ENCODE measurements at places on chromosomes 7 and 10.
A peak's percentile ranks its signal among the peaks of the same experiment; 100 is the strongest.

DNA sequence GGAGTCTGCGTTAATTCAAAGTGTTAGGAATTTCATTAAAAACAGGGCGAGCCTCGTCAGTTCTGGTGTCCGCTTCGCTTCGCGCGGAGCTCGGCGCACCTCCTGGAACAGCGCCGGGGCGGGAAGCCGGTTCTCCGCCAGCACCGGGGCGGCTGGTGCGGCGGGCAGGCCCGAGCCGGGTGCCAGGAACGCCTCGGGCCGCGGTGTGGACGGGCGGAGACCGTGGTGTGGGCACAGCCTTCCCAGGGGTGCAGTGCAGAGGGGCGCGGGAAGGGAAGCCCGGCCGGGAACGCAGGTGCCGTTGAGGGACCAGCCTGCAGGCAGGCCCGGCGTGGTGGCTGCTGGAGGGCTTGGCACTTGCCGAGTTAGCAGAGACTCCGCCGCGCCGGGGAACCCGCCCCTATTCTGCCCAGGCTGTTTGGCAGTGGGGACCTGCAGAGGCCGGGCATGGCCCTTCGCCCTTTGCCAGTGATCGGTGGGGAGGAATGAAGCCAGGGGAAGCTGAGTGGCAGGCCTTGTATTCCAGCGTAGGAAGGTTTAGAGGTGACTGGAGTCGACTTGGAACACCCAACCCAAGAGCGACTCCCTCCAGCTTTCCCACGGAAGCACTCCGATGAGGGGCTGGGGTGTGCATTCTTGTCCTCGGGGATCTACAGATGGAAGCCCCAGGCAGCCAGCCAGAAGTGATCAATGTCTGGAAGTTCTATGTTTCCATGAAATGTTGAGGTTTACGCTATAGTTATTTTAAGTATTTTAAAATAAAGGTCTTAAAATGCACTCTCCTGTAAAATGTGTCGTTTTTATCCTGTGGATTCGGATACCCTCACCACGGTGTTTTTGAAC is 945 bp upstream of the RHEB start:
- DNase-seq: peak; percentile 4

DNA sequence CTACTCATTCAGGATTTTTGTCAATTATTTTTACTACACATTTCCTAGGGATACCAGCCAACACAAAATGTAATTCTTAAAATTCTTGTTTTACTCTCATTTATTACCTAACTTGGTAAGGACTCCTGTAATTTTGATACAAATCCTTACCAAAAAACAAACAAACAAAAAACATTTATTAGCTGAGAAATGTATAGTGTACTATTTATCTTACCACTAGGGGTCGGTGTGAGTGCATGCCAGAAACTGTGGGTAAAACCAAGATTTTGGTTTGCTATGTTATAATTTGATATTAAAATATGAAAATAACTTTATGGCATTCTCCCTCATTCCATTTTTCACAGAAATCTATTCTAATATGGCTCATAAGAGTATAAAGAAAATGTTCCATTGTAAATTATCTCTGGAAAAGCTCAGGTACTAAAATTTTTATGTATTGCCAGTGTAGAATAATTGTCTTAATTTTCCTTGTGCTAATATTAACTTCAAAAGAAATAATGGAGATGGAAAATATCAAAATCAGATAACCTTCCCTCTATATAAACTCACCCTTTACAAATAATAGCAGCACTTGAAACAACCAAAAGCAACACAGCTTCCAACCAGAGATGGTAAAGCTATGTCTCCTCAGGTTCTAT is 290.8 kb upstream of the PCDH15 start:
- no peak for DNase-seq

DNA sequence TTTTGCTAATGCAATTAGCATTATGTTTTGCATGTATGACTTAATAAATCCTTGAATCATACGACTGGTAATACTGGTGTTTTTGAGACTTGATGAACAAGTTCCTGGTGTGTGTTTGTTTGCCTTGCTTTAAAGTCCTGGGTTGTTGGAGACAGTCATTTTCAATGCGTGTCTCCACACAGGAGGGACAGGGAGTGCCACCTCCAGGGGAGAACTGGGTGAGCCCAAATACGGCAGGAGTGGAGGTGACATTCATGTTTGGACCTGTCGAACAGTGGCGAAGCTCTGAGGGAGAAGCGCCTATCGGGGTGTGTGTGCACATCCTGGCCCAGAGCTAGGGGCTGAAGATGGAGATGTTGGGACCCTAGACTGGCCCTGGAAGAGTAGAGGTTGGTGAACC is 43.8 kb downstream of the DAGLB start:
- no peak for DNase-seq

- no peak for DNase-seq
These were observed 164.3 kb downstream of the LCOR start for GRCh38 chr10:96996275-96996965.

GRCh38 chr10:48788554-48788953 is 103.9 kb downstream of the WDFY4 start:
- DNase-seq: no peak

- no peak for DNase-seq
These were observed 102.5 kb downstream of the TRIL start for GRCh38 chr7:28855538-28856217.

- DNase-seq: no peak
These were observed 202.0 kb upstream of the LRRTM3 start for GRCh38 chr10:66723608-66724400.

DNA sequence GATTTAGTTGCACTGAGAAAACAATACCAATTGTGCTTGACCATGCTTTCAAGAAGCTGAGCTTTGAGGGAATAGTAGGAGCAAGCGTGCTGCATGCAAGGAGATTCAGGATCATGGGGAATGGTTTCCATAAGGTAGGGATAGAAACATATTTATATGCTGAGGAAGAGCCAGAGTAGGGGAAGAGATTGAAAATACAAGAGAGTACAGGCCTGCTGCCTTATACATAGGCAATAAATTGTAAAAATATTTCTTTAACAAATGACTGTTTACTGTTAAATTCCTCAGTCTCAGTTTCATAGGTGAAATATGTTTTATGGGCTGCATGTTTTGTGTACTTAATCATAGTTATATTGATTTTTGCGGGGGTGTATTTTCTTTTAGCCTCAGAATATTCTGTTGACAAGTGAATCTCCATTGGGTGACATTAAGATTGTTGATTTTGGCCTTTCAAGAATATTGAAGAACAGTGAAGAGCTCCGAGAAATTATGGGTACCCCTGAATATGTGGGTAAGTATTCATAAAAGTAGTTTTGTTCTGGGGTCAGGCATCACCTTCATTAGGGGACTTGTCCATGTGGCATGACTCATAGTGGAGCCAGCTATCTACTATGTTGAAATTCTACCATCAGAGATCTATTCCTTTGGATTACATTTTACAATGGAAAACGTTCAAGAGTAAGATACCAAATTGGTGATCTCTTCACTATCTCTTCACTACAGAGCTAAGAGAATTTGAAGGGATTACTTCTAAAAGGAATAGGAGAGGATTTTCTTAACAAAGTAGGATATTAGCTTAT is 36.5 kb downstream of the STK17A start:
- no peak for DNase-seq

DNA sequence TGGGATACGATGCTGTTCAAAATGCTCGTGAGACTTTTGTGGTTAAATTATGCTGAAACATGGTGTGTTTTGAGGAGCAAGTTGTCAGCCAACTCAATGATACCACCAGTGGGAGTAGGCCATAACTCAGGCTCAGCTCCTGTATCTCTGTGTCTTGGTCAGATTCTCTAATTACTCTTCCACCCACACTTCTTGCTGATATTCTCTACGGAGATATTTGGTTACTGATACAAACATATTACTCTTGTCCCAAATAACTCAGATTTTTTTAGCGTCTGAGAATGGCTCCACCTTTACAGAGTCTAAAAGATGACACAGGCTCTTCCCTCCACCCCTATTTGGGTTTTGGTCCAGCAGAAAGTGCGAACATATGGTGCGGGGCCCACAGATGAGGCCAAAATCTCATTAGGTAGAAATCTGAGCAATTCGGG is 168.9 kb downstream of the PKD1L1 start:
- no peak for DNase-seq

DNA sequence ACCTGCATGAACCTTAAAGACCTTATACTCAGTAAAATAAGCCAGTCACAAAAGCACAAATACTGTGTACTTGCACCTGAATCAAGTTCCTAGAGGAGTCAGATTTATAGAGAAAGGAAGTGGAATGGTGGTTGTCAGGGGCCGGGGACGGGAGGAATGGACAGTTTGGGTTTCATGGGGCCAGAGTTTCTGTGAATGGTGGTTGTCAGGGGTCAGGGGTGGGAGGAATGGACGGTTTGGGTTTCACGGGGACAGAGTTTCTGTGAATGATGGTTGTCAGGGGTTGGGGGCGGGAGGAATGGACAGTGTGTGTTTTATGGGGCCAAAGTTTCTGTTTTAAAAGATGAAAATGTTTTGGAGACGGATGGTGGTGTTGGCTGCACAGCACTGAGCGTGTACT is 260.0 kb upstream of the MKI67 start:
- DNase-seq: no peak

GRCh38 chr10:113609704-113610108 is 54.1 kb downstream of the NRAP start:
- DNase-seq: no peak

DNA sequence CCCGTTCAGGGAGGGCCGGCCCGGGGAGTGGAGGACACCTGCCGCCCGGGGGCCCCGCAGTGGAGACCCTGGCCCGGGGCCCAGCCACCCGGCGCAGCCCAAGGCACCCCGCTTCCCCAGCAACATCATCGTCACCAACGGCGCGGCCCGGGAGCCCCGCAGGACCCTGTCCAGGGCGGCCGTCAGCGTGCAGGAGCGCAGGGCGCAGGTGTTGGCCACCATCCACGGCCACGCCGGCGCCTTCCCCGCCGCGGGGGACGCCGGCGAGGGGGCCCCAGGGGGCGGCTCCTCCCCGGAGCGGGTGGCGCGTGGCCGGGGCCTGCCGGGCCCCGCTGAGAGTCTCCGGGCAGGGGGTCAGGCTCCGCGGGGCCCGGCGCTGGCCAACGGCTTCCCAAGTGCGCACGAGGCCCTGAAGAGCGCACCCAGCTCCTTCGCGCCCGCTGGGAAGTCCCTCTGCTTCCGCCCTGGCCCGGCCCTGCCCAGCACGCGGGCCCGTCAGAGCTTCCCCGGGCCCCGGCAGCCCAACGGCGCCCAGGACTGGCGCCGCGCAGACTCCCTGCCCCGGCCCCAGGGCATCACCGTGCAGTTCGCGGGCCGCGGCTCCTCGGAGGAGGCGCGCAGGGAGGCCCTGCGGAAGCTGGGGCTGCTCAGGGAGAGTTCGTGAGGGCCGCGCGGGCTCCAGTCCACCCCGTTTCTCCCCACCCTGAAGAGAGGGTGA is 46.7 kb downstream of the PROSER2 start:
- DNase-seq: no peak

GRCh38 chr7:1966631-1967200 is 266.0 kb downstream of the MAD1L1 start:
- DNase-seq: no peak

DNA sequence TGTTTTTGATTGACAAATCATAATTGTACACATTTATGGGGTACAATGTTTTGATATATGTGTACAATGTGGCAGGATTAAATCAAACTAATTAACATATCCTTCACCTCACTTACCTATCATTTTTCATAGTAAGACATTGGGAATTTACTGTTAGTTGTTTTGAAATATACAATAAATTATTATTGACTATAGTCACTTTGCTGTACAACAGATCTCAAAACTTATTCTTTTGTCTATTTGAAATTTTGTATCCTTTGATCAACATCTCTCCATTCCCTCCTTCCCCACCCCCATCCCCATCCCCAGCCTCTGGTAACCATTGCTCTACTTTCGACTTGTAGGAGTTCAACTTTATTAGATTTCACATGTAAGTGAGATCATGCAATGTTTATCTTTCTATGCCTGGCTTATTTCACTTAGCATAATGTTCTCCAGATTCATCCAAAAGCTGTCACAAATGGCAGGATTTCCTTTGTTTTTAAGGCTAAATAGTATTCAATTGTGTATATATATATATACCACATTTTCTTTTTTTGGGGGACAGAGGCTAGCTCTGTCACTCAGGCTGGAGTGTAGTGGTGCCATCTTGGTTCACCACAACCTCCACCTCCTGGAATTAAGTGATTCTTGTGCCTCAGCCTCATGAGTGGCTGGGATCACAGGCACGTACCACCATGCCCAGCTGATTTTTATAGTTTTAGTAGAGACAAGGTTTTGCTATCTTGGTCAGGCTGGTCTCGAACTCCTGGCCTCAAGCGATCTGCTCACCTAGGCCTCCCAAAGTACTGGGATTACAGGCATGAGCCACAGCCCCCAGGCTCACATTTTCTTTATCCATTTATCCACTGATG is 23.3 kb upstream of the SLC26A5 start:
- no peak for DNase-seq

GRCh38 chr10:72105710-72106109 is 17.4 kb upstream of the SPOCK2 start:
- DNase-seq: no peak

GRCh38 chr10:43926371-43926770 is 277.7 kb upstream of the ZNF32 start:
- no peak for DNase-seq

DNA sequence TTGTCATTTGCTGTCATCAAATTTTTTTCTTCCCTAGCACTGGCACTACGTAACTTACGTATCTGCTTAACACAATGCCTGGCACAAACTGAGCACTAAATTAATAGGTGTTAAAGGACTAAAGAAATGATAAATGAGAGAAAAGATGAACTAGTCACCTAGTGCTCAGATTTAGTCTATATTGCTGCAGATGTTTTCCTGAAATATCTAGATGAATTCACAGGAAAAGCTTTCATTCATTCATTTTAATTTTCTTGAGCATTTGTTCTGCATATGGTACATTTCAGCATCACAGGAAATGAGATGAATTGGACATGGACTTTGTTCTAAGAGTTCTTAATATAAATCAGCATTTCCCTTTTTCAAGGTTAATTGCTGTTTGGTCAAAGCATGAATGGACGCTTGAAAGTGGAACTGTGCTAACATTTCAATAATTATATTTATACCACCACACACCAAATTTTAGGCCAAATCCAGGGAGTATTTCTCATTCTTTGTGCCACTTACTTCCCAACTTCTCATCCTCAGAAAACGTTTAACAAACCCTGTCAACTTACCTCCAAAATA is 163.2 kb upstream of the MDFIC start:
- no peak for DNase-seq

DNA sequence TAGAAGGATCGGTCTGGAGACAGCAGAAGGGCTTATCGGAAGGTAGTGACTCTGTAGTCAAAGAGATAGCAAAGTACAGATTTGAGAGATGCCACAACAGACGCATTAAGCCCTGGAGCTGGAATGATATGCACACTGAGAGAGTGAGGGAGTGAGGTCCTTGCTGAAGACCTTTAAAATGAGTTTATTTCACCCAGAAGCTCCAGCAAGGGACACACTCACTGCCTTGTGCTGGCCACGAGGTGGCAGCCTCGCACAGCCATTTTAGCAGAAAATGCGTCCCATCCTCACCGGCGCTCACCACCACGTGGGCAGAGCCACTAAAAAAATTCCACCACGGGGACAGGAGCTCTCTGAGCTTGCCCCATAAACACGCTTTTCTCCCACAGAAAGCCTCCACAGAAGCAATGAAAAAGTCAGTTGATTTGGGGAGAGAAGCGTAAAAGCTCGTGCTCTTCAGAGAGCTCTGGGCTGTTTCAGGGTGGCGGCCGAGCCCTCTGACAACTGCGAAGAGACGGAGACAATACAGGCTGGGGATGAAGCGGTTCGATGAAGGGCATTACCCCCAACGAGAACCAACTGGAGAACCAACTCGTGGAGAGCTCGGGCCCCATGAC is 163.0 kb upstream of the KLF14 start:
- peak; percentile 48 for DNase-seq

All from activated T-helper 1 cell treated with Interleukin-2 at 50 U/mL for 16 hours (primary cell).